Activated CD8-positive, alpha-beta memory T cell treated with anti-CD3 and anti-CD28 coated beads for 1 hour (primary cell): ENCODE measurements at places on chromosomes 2 and 18.

DNA sequence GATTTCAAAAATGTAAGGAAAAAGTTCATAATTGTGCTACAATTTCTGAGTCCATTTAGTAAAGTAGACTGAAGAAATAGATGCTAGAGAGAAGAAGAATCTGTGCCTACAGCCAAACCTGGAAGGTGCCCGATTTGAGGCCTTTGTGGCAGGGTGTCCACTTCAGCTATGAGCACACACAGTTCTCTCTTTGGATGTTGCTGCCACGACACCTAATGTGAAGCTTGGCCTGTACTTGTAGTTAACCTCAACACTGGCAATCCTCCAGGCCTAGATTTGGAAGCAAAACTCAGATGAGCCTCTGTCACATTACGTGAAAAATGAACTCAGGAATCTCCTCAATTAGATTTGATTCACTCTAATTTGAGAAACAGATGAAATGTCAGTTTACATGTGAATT is 90.1 kb upstream of the LRP1B start:
- DNase-seq: no peak

GRCh38 chr18:27175914-27176313 is 9.2 kb downstream of the CHST9 start:
- DNase-seq: no peak

- no peak for DNase-seq
Measured at GRCh38 chr2:28565720-28566295, 69.9 kb downstream of the PLB1 start.

GRCh38 chr2:161990036-161990435 is 84.0 kb downstream of the DPP4 start:
- no peak for DNase-seq

- no peak for DNase-seq
Measured at GRCh38 chr2:234158812-234159211, 108.3 kb downstream of the SPP2 start.

- DNase-seq: no peak
Measured at GRCh38 chr18:77066101-77066500, 66.5 kb downstream of the MBP start.

DNA sequence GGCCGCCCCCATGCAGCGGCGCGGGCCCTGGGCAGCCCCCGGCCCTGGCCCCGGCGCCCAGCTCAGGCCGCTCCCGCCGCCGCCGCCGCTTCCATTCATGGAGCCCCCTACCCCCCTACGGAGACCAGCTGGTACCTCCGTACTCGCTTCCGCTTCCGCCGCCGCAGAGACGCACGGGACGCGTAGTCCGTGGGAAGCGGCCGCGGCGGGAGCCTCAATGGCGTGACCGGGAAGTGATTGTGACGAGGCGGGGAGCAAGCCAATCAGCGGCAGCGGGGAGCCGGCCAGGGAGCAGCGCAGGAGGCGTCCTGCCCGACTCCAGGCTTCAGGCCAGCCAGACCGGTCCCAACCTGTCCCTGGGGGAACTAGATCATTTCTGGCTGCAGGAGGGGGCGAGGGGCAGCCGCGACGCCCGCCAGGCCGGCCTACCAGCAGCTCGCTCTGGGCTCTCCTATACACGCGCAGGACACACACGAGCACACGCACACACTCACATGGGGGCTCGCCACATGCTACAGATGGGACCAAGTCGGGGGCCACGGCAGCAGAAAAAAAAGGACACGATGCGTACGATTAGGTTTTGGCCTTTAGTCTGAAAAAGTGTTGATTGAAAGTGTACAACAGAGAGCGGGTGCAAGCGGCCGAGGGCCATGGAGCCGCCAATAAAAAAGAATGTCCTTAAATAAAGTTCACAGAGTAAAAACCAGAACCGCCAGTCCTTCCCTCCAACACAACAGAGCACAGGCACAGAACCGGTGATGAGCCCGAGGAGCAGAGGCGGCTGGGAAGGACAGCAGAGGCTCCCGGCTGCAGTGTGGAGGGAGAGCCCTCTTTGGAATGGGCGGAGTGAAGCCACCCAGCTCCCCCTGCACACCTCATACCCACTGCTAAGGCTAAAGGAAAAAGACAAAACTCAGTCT is at the start of gene ZNF513:
Gene ZNF513, minus strand, starts transcription at position 109 of the 920 bp plus-strand sequence. CDS start 208 bp downstream, outside the sequence.
- DNase-seq: peak; percentile 73

GRCh38 chr18:33074125-33074524 is 301.3 kb upstream of the KLHL14 start:
- DNase-seq: no peak

GRCh38 chr2:172208791-172209325 is 106.2 kb upstream of the DLX2 start:
- DNase-seq: no peak

GRCh38 chr2:118699447-118700175 is 147.8 kb downstream of the EN1 start:
- no peak for DNase-seq
